ENCODE measurements at places on chromosomes 5 and 9.

DNA sequence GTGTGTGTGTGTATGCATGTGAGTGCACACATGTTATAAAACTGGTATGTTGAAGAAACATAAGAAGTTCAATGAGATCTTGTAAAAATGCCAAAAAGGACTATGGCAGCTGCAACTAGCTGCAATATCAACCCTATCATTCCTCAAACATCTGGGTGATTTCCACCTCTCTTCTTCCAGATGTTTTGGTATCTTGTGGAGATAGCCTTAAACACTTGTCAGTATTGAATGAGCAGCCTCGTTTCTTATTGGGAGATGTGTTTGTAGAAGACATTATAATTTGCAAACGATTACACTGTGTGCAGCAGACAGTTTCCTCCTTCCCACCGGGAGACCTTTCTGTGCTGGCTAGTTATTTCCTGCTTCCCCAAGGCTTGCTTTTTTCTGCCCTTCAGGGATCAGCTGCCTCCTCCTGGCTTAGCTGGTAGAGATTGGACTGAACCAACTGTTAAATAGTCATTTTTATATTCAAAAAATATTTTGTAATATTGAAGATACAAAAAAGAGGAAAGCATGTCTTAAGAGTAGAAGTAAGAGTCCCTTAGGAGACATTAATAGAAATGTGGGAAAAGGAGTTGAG lies 168.4 kb upstream of the MPDZ start:
- peak; percentile 13 for DNase-seq

DNA sequence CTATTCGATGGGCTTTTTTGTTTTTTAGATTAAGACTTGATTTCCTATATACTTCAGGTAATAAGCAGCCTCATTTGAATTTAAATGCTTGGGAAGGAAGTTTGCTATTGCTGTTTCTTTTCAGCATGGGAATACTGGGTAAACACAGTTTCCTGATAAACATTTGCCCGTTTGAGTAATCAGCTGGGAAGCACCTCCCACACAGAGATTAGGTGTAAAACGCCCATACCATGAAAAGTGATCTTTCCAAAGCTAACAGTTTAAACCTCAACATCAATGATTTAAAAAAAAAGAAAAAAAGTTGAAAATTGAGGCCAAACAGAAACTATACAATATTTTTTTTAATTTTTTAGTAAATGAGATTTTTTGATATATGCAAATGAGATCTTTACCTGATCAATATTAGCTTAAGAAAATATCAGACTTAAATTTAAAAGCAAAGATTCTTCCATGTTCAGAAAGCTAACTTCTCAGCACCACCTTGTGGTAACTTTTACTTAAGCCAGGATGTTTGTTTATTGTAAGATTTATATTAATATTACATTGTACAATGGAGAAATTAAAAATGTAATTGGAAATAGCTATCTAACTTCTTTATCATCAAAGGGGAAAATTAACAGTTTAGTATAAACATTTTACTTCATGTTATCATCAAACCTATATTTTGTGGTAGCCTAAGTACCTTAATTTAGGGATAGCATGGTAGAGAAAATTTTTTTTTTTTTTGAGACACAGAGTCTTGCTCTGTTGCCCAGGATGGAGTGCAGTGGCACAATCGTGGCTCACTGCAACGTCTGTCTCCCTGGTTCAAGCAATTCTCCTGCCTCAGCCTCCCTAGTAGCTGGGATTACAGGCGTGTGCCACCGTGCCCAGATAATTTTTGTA lies 39.8 kb downstream of the F2RL2 start:
- peak; percentile 65 for DNase-seq

GRCh38 chr5:132220491-132220890 lies 7.2 kb downstream of the P4HA2 start:
- peak; percentile 28 for DNase-seq

- no peak for DNase-seq
These were observed 31.1 kb downstream of the SIL1 start for GRCh38 chr5:139167063-139167462.

- DNase-seq = peak; percentile 90
These were observed 125.1 kb downstream of the PDE4D start for GRCh38 chr5:59768152-59769040.

DNA sequence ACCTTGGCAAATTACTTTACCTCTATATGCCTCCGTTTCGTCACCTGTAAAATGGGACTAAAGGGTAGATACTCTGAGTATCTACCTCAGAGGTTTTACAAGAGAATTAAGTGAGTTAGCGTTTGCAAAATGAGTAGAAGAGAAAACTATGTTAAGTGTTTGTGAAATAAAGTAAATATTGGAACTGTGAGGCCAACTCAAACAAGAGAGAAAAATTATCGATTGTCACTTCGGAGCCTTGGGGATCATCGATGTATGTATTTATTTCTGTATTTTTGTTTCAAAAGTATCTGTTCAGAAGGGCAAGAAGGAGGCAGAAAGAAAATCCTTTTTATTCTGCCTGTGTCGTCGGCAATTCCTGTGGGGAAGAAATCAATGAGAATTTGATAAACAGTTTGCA lies 25.8 kb upstream of the C5orf58 start:
- DNase-seq = no peak

- no peak for DNase-seq
These were observed 236.5 kb downstream of the FBXL17 start for GRCh38 chr5:108145351-108145750.

DNA sequence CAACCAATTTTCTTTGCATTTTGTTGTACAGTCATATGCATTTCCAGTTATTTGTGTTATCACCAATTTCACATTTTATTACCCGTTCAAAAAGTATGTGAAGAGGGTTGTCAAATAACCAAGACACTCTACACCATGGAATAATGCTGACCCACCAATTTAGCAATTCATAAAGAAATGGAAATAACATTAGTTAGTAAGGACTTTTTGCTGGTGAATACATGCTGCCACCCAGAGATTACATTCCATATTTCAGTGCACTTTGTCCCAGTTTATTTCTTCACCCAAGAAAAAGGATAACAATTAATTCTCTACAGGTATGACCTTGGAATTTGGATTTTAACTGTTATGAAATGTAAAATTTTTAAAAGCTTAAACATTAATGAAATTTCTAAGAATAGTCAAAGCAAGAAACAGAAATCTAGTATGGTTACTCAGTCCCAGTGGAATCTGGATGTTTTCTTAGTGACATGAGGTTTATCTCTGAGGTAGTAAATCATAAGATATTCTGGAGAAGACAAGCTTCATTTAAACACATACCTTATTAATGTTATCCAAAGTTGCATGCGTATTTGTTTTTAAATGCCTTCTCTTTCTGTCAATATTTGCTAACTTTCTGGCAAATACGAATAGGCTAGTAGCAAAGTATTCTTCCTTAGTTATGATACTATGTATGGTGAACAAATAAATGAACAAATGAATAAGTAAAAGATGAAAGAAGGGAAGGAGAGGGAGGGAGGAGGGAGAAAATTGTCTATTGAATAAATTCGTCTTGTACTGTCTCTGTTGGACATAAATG lies 100.6 kb downstream of the CETN3 start:
- DNase-seq = no peak

DNA sequence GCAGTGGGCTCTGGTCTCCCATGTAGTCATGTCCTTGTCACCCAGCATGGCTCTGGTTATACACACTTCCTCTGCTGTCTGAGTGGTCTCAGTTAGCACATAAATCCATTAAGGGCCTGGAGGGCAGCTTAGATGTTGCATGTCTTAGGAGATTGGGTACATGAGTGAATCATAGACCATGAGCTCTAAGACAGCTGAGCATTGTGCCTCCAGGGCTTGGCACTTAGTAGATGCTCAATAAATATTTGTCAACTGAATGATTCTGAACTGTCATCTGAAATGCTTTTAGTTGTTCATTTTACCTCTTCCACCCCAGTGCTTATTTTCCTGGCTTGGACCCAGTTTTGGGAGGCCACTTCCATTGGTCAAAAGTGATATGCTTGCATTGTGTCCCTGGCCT lies 135.6 kb downstream of the BOD1 start:
- DNase-seq = no peak

GRCh38 chr9:134484479-134484878 lies 157.1 kb upstream of the COL5A1 start:
- no peak for DNase-seq

GRCh38 chr5:180908998-180909731 lies 10.2 kb downstream of the BTNL8 start:
- DNase-seq = no peak

DNA sequence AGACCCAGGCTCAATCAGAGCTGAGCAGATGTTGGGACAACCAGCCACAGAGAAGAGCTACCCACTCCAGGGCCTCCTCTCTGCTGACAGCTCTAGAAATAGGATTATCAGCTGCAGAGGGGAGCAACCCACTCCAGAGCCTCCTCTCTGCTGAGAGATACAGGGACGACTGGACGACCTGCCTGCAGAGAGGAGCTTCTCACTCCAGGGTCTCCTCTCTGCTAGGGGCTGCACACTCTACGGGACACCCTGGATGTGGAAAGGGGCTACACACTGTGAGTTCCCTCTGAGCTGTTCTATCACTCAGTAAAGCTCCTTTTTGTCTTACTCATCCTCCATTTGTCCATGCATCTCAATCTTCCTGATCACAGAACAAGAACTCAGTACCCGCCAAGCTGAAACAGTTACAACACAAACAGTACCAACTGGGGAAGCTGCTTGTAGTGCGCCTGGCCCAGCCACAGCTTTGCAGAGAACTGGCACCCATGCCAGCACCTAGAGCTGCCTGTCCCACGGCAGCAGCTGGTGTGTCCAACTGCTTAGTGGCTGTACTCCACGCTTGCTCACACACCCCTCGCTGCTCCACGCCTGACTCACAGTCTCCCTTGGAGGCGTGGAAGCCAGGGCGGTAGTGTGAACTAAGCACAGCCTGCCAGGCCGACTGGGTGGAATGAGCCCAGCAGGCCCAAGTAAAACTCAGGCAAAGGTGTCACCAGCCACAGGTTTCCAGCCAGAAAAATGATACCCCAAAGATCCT lies 56.8 kb downstream of the PRELID2 start:
- no peak for DNase-seq

DNA sequence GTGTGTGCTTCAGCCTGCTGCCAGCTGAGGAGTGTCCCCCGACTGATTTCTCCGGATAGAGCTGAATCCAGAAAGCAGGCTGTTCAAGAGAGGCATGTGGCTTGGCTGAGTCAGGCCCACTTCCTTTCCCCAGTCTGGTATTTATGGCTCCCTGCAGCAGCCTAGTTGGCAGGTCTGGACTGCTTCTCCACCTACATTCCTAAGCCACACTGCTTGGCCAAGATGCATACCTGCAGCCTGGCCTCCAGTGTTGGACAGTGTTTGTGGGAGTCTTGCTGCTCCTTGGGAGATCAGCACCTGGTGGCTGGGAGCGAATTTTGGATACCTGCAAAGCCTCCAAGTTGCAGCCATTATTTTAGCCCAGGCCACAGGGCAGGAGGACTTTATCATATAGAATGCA lies 670.8 kb downstream of the ACTL7B start:
- DNase-seq = peak; percentile 57

GRCh38 chr5:103498211-103498610 lies 64.4 kb downstream of the NUDT12 start:
- DNase-seq = peak; percentile 57

DNA sequence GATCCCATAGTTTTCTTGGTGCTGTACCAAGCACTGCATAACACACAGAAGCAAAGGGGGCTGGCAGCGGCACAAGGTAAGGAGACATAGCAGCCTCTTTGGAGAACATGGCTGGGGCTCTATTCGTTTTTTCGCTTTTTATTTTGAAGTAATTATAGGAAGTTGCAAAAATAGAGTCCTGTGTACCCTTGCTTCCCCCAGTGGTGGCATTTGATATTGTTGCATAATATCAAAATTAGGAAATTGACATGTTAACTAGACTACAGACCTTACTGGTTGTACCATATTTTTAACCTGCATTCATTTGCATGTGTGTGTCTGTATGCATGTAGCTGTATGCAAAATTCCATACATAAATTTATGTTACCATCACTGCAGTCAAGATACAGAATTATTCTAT lies 6.6 kb upstream of the UBQLN1 start:
- DNase-seq = peak; percentile 18

DNA sequence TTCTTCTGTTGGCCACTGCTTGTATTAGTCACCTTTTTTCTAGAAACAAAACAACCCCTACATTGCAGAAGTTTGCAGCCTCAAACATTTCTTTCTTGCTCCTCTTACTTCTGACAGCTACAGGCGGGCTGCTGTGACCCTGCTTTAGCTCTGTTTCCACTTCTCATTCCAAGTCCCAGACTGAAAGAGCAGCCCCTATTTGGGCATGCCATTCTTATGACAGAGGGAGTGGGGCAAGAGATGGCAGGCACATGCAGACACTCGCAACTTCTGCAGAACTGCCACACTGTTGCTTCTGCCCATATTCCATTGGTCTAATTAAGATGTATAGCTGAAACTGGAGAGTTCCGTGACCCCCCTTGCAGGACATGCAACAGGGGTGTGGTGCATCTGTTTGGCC lies 19.6 kb upstream of the RPS23 start:
- DNase-seq = no peak

DNA sequence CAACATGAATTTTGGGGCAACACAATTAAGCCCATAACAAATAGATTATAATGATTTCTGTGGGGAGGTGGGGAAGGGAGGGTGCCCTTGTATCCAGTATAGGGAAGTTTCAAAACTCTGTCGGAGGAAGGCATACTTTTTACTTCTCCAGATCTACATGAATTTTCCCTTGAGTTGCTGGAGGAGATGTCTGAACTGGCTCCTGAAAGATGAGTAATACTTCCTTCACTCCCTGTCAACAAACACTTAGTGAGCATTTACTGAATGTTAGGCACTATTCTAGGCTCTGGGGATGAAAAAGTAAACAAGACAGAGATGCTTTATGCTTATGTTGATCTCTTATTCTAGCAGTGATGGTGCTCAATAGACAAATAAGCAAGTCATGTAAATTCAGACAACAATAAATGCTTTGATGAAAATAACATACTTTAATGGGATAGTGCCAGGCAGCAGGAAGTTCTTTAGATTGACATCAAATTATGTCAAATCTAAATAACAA lies 197.9 kb upstream of the ANKH start:
- DNase-seq = peak; percentile 5

GRCh38 chr5:56950626-56951125 lies 1.2 kb downstream of the MIER3 start:
- peak; percentile 74 for DNase-seq

Data from choroid plexus epithelial cell (primary cell).